ENCODE measurements at places on chromosomes 12 and 14.

DNA sequence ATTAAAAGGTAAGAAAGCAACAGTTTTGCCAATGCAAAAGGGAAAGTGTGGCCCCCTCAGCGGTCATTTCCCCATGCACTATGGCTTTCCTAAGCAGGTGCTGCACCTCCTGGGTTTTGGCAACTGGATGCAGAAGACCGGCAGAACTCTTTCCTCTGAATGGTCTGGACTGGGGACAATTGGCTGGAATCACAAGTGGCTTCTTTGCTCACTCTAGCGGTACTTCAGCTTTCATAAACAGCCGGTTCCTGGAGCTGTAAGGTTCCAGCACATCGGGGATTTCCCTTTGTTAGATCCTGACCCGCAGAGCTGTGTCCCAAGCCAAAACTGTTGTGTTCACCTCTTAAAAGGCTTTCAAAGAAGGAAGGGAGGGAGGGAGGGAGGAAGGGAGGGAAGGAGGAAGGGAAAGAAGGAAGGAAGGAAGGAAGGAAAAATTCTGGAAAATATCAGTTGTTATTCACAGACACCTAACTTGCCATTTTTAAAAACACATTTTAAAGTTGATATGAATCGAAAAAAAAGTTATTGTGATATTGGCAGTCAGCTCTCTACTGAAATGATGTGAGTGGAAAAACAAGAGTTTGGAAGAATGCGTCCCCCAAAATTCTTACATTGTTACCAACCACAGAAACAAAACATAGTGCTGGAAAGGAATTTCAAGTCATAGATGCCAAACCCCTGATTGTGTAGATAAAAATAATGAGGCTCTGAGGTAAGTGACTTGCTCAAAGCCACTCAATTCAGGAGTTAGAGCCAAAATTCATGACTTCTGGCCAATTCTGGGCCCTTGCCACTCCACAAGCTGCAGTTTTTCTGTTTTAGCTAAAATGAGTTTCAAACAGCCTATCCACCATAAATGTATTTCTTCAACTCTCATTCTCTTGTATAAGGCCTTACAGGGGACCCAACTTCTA lies 220.6 kb upstream of the HMGA2 start:
- no peak for DNase-seq

GRCh38 chr12:86660488-86661147 lies 404.4 kb upstream of the MGAT4C start:
- DNase-seq, result no peak

GRCh38 chr14:20347747-20348146 lies 4.3 kb downstream of the PARP2 start:
- DNase-seq, result no peak

DNA sequence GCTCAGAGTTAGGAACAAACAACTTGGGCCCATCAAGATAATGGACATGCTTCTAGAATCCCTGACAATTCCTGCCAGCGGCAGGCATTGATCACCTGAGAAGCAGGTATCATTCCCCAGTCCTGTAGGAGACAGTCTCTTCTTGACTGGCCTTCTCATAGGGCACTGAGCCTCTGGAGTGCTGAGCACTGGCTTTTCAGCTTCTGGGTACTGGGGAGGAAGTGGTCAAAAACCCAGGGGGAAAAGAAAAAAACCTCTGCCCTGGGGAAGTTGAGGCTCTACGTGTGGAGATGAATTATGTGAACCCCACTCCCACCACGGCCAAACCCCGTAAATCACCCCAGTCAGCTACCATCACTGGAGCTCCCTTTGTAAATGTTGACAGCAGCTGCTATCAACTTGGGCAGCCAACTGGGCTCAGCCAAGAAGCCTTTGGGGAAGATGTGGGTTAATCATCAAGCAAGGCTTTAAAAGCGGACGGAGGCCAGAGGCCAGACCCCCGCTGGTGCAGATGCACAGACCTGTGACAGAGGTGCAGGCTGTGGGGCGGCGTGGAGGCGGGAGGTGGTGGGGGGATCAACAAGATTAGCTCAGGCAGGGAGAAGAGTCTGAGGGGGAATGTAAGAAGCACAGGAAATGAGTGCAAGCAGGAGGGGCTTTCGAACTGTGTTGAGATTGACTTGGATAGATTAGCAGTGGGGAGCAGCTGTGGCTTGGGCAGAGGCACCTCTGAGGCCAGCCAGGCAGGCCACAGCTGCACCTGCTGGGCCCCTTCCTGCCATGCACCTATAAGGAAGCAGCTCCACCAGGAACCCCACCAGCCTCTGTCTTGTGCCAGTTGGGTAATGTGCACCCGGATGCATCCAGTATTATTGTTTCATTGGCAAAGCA lies 105.4 kb upstream of the HIF1A start:
- DNase-seq, result no peak

DNA sequence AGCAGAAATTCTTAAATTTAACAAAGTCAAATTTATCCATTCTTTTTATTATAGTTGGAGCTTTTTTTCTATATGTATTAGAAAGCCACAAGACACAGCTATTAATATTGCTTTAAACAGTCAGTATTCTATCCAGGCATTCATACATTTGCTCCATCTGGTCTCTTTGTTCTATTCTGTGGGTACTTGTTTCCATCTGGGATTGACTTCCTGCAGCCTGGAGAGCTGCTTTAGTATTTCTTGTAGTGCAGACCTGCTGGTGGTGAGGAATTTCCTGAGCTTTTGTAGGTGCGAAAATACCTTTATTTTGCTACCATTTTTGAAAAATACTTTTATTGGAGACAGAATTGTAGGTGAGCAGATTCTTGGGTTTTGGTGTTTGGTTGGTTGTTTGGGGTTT lies 29.0 kb downstream of the CCDC60 start:
- no peak for DNase-seq

- no peak for DNase-seq
Measured at GRCh38 chr12:113655479-113655878, 183.8 kb upstream of the LHX5 start.

GRCh38 chr12:23618718-23619117 lies 330.8 kb downstream of the SOX5 start:
- DNase-seq, result no peak

GRCh38 chr12:131872154-131873051 lies 22.0 kb upstream of the ULK1 start:
- DNase-seq, result no peak
